ENCODE measurements at places on chromosomes 7 and 10.

DNA sequence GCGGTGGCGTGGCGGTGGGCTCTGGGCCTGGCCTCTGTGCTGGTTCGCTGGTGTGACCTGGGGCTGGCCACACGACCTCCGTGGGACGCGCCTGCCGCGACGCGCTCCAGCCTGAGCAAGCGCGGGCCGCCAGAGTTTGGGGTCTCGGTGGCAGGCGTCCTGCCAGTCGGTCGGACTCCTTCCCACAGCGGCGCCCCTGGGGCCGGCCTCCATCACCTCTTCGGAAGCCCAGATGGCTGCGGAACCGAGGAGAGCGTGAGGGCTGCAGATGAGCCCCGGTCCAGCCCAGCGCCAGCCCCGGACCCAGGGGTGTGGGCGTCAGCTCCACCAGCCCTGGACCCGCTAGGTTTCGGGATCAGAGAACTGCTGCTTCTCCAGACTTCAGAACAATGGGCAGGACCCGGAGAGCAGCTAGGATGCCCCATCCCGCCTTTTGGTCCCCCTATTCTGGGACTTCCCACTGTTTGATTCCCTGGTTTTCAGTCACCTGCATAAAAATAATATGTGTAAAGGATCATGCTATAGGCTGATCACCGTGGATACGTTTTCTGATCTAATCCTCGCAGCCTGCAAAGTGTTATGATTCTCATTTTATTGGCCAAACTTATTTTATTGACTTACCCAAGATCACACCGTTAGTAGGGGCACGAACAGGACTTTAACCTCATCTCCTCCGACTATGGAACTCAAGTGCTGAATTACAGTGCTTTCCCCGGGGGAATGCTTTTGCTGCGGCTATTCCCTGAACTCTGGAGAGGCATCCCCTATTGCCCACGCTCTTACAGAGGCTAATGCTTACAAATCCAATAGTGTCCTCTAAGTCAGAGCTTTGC lies 2.8 kb downstream of the CYP26C1 start:
- no peak for DNase-seq

DNA sequence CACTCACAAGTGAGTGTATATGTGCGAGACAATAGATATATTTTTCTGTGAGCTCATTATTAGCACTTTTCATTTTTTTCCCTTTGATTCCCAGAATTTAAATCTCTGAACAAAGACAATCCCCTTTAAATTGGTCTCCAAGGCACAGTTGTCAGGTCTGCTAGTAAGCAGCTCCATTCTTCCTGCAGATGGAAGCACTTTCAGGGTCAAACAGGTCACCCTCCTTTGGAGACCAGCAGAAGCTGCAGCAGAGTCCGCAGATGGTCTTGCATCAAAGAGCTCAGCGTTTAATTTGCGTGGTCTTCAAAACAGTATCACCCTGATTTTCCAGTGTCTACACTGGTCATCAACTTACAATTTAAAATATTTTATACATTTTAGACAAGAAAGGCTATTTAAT lies 543.8 kb downstream of the ARL4A start:
- no peak for DNase-seq

DNA sequence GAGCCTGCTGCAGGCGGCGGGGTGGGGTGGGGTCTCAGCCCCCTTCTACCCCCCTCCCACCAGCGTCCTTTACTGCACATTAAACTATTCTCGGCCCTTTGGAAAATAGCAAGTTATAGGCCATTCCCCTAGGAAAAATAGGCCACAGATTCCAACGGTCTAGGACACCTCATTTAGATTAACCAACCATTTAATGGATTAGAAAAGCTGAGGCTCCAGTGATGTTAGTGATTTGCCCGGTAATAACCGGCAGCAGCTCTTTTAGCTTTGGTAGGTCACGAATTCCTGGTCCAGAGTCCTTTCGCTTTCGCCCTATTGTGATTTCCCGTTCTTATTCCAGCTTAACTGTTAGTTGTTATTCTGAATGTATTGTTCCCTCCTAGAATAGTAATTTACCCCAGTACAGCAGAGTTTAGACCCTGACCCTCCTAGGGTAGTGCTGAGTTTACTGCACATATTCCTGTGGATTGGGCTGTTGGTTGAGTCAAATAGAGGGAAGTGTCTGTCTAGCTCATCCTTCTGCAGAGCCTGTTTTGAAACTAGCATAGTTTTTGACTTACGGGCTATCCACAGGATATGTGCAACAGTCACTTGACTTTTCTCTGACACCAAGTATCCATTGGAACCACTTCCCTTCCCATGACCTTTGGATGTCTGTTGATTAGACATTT lies 754 bp downstream of the GSTO1 start:
- no peak for DNase-seq

DNA sequence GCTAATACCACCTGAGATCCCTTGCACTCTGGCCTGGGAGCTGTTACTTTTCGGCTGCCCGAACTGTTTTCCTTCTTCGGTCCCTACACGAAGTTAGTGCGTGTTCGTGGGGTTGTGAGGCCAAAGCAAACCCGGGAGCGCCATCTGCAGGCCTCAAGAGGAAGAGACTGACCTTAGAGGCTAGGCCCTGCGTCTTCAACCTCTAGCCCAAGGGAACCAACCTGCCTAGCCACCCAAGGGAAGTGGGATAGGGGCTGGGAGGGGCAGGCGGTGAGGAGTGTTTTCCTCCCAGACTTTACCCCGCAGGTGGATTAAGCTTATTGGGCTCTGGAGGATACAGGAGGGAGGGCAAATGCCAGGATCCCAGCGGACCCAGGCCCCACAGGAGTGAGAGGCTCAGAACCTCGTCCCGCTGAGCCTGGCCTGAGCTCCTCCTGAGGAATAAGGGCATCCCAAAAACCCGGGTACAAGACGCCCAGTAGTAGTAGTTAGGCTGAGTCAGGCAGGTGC lies 1.7 kb upstream of the PAX2 start:
- no peak for DNase-seq

- DNase-seq, result no peak
These were observed 239.7 kb upstream of the MYO3A start for GRCh38 chr10:25694206-25694933.

Data from NCI-H187 treated with DMSO at 0.1 percent for 48 hours (cell line).